ENCODE measurements at places on chromosomes 2 and 18.

DNA sequence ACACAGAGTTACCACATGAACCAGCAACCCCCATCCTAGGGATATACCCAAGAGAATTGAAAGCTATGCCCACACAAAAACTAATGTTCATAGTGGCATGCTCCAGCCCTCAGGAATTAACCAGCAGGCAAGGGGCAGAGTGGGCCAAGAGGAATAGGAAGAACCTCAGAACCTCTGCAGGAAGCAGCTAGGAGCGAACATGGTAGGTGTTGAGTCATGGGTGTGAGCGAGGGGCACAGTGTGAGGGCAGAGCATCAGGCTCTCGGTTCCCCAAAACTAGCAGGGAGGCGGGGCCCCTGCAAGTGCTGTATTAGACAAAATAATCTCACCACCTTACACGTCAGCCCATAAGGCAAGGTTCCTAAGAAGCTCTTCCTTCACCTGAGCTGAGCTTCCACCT is 5.6 kb upstream of the RUFY4 start:
- DNase-seq, result no peak

DNA sequence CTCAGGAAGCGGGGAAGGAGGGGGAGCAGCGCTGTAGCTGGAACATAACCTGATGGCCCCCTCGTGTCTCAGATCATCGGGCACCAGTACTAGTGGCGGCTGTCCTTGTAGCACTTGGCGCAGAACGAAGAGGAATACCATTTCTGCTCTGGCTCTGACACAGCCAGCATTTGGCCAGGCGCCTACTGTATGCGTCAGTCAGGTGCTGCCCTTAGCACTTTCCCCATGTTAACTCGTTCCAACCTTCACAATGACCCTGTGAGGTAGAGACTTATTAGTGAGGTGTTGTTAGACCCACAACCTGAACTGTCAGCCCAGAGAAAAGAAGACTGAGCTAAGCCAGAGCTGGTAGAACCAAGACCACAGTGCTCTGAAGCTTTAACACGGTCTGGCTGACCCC is 47.7 kb upstream of the EML6 start:
- no peak for DNase-seq

DNA sequence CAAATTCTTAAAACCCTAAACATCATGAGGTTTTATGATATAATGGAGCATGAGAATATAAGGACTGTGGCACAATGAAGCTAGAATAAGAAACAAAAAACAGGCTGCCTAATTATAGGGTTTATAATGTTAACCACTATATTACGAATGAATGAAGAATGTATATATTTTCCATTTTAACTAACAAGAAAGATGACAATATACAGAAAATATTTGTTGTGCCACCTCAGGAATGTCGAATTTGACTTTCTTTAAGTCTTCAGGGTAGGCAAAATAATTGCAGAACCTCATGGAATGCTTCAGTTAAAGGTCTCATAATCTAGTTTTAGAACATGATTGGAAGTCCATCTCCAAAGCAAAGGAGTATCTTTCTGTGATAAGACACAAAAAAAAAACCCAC is 282.9 kb upstream of the SLC8A1 start:
- no peak for DNase-seq

DNA sequence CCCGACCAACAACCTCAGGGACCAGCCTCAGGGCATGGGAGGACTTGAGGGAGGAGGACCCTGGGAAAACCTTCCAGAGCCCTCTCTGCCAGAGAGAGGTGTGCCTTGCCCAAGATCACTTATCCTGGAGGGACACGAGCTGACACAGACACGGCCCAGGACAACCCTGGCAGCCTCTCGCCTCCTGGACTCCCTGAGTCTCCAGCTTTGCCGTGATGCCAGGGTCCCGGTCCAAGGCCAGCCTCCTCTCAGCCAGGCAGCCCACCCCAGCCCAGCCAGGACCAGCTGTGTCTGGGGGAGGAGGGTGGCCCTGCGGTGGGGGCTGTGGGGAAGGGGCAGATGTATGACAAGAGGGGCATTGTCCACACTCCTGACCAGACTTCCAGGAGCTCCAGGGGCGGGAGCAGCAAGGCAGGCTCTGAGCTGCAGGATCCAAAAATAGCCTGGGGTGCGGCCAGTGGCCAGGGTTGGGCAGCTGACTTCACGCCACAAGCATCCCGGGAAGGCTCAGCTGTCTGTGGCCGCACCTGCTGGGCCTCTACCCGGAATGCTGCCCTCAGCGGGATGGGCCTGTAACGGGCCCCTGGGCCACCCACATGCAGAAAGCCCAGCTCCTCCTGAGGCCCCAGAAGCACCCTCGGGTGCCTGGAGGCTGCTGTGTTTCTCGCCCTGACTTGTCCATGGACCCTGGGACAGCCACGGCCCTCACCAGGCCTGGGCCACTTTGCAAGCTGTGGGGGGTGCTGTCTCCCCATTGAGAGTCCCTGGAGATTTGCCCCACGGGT is 65.5 kb upstream of the GPC1 start:
- DNase-seq, result no peak

DNA sequence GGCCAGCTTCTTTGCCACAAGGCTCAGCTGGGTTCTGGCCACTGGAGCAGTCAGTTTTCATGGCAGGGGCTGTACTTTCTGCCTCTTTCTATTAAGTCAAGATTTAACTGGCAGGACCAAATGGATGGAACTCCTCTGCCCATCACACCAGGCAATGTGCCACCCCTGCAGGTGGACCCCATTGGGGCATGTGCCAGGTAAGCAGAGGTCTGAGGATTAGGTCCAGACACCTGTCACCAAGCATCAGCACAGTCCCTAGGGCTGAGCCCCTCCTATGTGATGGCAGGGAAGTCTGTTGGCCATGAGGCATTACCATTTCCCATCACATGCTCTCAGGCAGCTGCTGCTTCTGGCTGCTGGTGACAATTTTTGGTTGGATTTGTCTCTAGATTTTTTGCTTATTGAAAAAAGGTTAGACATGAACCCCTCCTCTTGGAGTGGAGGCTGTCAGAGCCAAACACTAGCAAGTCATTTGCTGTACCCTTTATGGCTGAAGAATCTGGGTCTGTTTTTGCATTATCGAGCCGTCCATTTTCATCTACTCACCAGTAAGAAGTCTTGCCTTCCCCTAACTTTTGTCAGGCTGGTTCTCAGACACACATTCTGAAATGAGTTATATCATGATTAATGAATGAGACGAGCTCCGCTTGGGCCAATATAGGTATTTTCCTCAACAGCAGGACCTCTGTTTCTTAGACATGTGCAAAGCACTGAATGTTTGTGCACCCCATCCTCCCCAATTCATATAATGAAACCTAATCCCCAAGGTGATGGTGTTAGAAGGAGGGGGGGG is 328.0 kb downstream of the TSN start:
- DNase-seq, result no peak

- DNase-seq, result no peak
These were observed 18.7 kb downstream of the DYSF start for GRCh38 chr2:71472019-71472418.

DNA sequence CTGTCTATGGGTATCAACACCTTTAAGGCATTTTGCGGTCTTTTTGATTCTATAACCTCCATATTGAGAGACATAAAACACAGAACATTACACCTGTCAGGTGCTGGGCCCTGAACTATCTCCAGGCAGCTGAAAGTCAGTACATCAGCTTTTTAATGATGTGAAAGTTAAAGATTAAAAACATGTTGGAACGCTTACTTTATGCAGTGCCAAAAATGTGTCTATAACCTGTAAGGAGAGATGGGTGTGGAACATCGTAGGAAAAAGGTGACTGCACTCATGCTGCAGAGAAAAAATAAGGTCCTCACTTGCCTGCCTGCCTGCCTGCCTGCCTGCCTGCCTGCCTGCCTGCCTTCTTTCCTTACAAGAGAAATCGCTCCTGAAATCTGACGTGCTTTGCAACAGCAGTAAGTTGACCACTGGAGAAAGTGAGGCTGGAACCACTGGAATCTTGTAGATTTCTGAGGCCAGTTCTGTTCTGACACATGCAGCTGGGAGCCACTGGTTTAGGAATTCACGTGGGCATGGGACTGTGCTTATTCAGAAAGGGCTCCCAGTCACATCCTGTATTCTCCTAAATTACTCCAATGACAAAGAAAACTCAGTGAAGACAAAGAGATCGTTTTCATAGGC is 34.1 kb downstream of the BCL11A start:
- no peak for DNase-seq

- no peak for DNase-seq
These were observed 7.6 kb downstream of the PRKAG3 start for GRCh38 chr2:218824004-218824403.

DNA sequence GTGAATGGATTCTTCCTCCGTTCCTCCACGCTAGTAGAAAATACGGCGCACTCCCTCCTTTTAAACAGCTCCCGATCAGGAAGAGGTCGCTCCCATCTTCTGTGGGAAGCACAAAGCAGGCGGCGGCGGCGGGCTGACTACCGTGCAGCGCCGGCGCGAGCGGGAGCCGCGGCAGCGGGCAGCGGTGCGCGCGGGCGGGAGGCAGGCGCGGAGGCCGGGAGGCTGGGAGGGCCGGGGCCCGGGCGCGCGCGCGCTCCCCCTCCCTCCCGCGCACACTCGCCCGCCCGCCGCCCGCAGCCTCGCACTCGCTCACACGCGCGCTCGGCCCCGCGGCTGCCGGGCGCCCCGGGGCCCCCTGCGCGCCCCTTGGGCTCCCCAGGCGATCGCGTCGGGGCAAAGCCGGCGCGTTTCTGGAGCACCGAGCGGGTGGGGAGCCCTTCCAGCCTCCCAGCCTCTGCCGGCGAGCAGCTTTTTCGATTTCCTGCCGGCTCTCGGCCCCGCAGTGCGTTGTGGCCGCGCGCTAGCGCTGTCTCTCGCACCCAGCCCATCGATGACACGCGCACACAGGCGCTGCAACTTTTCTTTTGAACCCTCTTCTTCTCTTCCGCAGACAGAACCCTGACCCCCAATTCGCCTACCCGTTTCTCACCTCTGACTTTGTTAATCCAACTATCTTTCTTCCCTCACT is at the start of gene SLC8A1:
Gene SLC8A1 (minus strand): TSS at position 173 of the 688 bp plus-strand sequence.
- no peak for DNase-seq

- DNase-seq, result no peak
These were observed 50.5 kb downstream of the IMPA2 start for GRCh38 chr18:12031846-12032245.

DNA sequence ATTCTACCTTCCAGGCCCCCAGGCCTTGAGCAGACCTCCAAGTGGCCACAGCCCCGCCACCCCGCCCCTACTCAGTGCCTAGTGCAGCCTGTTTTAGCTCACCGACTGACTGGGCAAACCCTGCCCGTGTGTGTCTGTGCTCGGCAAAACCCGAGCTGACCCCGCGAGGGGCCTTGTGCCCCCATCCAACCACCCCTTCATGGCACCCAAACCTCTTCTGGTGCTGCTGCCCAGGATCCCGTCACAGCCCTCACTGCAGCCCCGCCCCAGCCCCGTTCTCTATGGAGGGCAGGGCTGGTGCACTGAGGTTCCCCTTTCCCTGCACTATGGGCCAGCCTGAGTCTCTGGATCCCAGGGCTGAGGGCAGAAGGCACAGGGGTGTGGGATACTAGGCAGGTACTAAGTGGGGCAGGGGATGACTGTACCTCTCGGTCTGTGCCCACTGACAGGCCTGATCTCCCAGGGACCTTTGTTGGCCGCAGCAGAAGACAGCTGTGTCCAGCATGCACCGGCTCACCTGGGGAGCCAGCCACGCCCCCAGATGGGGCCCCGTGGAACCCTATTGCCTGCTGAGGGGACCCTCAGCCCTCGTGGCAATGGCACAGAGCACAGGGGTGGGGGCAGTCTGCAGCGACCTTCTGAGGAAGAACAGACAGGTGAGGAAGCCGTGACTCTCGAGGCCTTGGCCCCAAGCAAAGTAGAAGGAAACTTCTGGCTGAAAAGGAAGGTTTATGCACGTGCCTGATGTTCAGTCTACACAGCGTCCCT is 69.9 kb upstream of the OTOS start:
- DNase-seq, result no peak

GRCh38 chr2:136909777-136910176 is 144.4 kb downstream of the THSD7B start:
- no peak for DNase-seq

- no peak for DNase-seq
These were observed 2.3 kb downstream of the DCAF17 start for GRCh38 chr2:171436307-171436706.

DNA sequence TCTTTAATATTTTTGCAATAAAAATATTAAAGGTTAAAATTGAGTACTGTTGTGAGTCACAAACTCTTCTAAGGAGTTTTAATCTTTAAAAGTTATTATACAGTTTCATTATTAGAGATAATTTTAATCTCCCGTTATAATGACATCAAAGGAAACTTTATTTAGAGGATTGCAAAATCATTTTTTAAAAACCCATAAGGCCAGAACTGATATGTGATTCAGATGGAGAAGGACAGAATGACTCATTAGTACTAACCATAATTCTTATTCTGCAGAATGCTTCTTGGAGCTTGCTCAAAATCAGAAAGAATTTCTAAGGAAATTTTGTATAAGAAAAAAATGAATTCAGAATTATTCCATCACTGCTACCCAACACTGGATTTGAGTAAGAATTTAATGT is 12.5 kb upstream of the HNRNPLL start:
- DNase-seq, result no peak

GRCh38 chr2:233448220-233448559 is 93.9 kb downstream of the DGKD start:
- DNase-seq, result no peak

DNA sequence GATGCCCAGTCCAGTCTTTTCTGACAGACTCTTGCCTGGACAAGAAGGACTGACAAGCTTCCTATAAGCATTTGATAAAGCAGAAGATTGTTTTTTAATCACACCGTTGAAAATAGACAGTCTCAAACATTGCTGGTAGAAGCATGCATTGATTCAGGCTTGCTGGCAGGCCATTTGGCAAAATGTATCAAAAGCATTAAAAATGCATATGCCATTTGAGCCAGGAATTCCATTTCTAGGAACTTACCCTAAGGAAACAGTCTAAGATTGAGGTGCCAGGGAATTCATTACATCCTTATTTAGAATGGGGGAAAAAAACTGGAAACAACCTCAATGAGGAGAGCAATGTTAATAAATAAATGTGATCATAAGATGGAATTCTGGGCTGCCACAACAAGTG is 20.7 kb downstream of the LGALSL start:
- no peak for DNase-seq

DNA sequence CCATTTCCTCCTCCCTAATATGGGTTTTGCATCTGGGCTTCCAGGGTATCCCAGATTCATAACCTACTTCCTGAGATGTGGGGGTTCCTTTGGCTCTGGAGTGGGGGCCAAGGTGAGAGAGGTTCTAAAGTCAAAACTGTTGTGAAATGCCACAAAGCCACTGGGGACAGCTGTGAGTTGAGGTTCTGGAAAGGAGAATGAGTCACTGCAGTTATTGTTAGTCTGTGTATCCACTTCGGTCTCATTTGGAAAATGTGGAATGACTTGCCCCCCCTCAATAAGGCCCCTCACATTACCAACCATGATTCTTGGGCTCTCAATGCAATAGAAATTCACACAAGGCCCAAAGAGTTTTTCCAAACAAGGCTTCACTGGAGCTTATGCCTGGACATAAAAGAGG is 51.1 kb upstream of the LGALSL start:
- DNase-seq, result no peak

DNA sequence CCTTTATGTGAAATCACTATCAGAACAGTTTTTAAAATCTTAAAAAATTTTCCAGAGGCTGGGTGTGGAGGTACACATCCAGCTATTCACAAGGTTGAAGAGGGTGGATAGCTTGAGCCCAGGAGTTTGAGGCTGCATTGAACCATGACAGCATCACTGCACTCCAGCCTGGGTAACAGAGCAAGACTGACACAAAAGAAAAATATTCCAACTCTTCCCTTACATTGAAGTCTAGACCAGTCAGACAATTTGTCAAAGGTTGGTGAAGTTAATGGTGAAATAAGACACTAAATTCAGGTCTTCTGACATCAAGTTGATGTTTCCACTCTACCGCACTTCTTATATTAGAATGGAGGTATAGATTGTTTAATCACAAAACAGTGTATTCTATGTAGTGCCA is 52.8 kb downstream of the HYCC2 start:
- DNase-seq, result no peak
